ENCODE measurements at places on chromosomes 3 and 15.

GRCh38 chr3:31004025-31004678 lies 109.7 kb upstream of the GADL1 start:
- no peak for DNase-seq

DNA sequence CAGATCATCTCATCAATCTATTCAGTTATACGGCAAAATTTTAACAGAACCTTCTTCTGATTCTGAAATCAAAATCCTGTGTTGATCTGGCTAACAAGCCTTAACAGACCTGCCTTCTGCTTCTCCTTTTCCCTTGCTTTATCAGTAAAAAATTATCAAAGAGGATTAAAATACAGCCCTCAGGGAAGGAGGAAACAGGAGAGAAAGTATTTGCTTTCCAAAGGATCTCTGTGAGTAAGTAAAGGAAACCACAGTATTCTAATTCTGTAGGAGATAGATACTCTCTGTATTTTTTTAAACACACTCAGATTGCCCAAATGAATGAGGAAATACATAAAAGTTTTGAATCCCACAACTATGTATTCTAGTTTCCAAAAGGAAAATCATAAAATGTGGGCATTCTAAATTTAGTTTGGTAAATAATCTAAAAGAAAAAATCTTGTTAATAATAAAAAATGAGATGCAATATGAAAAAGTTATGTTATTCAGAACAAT lies 221.8 kb downstream of the ZIC1 start:
- no peak for DNase-seq

- DNase-seq = no peak
These were observed 107.6 kb downstream of the LRRK1 start for GRCh38 chr15:101026656-101027272.

- no peak for DNase-seq
These were observed 132.4 kb downstream of the EPHA3 start for GRCh38 chr3:89239774-89240173.

- no peak for DNase-seq
These were observed 98.9 kb downstream of the CDIN1 start for GRCh38 chr15:36678308-36678707.

DNA sequence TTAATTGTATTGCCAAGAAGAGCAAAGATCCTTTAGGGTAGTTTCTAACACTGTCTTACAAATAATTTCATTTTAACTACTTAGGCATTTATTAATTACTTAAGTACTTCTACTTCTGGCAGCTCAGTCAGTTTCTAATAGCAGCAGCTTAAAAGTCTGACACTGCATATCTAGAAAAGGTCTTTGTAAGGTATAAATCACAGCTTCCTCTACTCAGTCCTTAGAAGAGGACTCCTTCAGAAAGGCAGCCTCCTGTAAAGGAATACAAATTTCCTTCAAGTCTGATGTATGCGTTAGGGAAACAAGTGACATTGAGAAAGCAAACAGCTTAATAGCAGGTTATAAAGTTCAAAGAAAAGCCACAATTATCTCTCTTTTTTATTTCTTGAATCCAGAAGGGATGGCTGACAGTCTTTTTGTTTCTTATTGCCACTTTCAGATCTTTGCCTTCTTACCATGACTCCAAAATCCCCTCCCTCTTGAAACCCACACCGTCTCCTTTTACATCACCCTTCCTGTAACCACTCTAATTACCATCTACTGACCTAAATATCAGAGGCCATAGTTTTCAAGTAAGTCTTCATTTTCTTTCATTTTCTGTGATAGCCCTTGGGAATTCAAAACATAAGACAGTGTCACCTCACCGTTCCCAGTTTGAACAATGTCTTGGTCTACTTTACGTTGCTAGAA lies 109.5 kb downstream of the CGGBP1 start:
- DNase-seq = no peak

- no peak for DNase-seq
These were observed 172.2 kb downstream of the SSR3 start for GRCh38 chr3:156382458-156383346.

- DNase-seq = no peak
These were observed 64.8 kb downstream of the TRIM71 start for GRCh38 chr3:32882603-32883025.
